ENCODE measurements at places on chromosomes 1 and 21. TPM values are rescaled to one million over a fixed set of nuclear protein-coding genes. Genes with fewer than 3 reads are reported as not detected.
A peak's percentile ranks its signal among the peaks of the same experiment; 100 is the strongest.

- DNase-seq: no peak
Observed at GRCh38 chr1:108953452-108953851, 9.8 kb downstream of the CLCC1 start.

The OR2L3 gene
- polyA plus RNA-seq: not detected

The SLC16A4 gene
- 8.7 TPM for polyA plus RNA-seq

The PROX1 gene
- polyA plus RNA-seq: 9.4 TPM

The OR2T10 gene
- polyA plus RNA-seq: not detected

- DNase-seq: no peak
Observed at GRCh38 chr1:162192306-162192678, 122.8 kb downstream of the NOS1AP start.

The NR0B2 gene
- 0.11 TPM for polyA plus RNA-seq

The GPX7 gene
- polyA plus RNA-seq: 132 TPM

DNA sequence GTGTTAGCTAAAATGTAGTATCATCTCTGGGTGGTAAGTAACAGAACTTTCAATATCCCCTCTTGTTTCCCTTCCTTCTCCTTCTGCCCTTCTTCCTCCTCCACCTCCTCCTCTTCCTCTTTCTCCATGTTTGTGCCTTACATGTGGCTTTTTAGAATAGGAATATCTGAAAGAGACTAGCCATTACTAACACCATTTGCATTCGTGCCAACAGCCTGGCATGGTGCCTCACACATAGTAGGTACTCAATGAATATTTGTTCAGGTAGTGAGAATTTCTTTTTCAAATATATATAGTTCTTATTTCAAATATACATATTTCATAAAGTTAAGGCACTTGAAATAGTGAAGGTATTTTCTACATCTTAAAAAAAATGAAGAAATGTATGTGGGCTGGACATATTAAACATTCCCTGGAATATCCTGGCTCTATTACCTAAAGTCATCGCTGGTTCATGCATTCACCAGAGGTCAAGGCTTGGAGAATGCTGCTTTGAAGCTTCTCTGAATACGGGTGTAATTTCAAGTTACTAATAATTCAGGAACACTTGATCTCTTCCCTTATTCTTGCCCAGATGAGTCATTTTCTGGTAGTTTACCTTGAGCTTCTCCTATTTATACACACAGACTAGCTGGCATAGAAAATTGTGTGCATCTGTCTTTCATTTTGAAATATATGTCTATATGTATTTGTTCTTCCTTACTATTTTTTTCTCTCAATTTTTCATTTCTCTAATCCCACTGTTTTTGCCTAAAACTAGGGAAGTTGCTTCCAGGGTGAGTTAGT, 319.4 kb downstream of the TGFB2 start:
- DNase-seq: peak; percentile 62

The SELENBP1 gene
- polyA plus RNA-seq: 34.9 TPM

DNA sequence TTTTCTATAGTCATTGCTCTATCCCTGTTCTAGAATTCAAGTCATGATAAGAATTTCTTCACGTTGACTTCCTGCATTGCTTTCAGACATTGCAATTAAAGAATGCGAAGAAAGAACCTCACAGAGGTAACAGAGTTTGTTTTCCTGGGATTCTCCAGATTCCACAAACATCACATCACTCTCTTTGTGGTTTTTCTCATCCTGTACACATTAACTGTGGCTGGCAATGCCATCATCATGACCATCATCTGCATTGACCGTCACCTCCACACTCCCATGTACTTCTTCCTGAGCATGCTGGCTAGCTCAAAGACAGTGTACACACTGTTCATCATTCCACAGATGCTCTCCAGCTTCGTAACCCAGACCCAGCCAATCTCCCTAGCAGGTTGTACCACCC, 10.6 kb downstream of the APCS start:
- peak; percentile 74 for DNase-seq

DNA sequence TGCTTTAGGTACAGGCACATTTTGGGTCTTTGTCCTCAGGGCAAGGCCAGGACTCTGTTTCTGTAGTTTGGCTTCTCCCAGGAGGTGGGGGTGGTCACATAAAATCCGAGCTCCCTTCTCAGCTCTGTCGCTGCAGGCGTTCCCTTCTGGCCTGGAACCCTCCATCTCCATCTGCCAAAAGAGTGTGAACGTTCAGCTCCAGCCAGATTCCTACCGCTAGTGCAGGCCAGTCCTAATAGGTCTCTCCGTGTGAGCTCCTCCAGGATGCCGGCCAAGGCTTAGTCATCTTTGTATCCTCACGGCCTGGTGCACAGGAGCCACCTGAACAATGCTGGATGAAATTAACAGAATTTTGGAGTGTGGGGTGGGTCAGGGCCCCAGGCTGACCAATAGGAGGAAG, 19.9 kb upstream of the KCNA10 start:
- DNase-seq: no peak

DNA sequence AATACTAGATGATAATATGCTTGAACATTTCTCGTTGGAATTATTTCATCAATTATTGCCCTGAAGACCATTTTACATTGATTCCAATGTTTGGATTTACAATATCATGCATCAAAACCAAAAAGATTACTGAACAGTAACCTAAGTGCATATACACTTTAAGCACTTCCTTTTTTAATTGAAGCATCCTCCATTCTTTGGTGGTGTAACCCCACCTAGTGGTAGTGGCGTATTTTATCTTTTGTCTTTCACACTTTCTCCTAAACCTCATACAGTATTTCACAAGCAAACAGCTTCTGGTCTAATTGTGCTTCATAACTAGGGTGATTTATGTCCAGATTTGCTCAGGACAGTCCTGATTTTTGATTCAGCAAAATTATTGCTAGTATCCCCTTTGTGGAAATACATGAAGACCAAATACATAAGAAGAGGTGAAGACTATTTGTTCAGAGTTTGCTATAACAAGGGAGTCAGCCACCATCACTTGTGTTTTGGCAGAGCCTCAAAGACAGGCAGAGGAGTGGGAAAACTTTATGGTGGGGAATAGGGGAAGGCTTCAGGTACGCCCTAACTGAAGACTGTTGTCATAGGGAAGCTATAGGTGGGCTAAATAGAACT, 3.4 kb upstream of the NVL start:
- peak; percentile 50 for DNase-seq

The SLAMF9 gene
- not detected for polyA plus RNA-seq

DNA sequence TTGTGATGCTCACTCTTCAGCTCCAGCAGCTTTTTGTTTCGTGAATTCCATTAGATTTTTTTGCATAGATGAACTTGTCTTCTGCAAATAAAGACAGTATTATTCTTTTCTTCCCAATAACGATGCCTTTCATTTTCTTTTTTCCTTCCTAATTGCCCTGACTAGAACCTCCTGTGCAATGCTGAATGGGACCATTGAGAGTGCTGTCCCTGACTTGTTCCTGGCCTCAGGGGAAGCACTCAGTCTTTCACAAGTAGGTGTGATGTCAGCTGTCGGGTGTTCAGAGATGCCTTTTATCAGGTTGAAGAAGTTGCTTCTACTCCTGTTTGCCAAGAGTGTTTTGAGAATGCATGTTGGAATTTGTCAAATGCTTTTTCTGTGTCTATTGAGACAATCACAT, 64.3 kb upstream of the ADARB1 start:
- no peak for DNase-seq

- peak; percentile 92 for DNase-seq
Observed at GRCh38 chr1:234608025-234608910, 1.7 kb downstream of the IRF2BP2 start.

GRCh38 chr1:228669242-228669585, 66.1 kb upstream of the RHOU start:
- no peak for DNase-seq

GRCh38 chr1:221793439-221794078, 51.7 kb upstream of the DUSP10 start:
- no peak for DNase-seq

The FAM167B gene
- 3.6 TPM for polyA plus RNA-seq

DNA sequence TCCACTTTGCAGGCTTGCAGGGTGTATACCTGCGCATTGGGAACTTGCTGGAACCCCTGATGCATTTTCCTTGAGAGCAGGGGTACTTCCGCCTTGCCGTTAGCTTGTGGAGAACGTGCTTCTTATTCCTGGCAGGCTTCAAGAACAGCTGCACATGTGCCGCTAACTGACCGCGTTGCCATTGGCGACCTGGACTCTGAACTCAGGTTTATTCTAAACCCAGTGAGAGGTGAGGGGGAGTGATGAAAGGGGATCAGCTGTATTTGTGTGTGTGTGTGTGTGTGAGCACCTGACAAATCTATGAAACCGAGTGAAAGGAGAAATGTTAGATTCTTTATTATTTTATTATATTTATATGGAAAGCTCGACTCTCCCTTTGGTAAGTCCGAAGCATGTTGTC, 128.6 kb downstream of the HUNK start:
- DNase-seq: peak; percentile 82

- no peak for DNase-seq
Observed at GRCh38 chr21:14979264-14979663, 85.5 kb downstream of the NRIP1 start.

GRCh38 chr1:66331658-66332547, 202.1 kb upstream of the SGIP1 start:
- DNase-seq: peak; percentile 92

The LRRIQ3 gene
- 0.84 TPM for polyA plus RNA-seq

- no peak for DNase-seq
Observed at GRCh38 chr1:21289700-21290545, at the start of gene ECE1. Gene ECE1, minus strand, starts transcription at chr1:21290463. Its CDS starts 49 bp downstream, at chr1:21290414.

DNA sequence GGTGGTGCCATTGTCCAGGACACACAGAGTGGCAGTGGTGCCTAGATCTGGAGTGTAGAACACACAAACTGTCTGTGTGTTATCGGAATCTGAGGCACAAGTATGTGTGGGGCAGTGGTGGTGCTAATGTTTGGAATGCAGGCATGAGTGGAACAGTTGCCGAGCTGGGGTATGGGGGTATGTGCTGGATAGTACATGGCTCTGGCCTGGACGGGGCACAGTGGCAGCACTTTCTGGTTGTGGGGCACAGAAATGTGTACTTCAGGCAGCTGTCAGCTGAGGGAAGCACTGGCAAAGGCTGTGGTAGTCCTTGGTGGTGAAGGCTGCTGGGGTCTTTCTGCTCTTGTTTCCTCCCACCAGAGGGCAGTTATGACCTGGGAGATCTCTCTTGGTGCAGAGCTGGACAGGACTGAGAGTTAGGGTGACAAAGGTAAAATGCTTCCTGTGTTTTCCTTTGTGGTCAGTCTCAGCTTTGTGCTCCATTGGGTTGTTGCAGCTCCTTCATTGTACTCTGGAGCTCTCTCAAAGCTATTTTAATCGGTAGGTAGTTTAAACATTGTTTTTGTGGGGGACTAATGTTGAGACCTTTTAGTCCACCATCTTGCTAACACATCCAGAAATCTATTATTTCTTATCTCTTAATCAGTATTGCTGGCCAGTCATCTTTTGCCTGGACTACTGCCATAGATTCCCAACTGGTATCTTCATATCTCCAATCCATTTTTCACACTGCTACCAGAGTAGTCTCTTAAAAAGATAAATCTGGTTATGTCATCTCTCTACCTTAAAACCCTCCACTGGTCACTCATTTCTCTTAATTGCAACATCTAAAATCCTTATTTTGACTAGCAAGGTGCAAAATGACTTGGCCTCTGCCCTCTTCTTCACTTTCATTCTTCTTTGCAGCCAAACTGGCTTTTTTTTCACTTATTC, 83.9 kb upstream of the NBPF4 start:
- no peak for DNase-seq

DNA sequence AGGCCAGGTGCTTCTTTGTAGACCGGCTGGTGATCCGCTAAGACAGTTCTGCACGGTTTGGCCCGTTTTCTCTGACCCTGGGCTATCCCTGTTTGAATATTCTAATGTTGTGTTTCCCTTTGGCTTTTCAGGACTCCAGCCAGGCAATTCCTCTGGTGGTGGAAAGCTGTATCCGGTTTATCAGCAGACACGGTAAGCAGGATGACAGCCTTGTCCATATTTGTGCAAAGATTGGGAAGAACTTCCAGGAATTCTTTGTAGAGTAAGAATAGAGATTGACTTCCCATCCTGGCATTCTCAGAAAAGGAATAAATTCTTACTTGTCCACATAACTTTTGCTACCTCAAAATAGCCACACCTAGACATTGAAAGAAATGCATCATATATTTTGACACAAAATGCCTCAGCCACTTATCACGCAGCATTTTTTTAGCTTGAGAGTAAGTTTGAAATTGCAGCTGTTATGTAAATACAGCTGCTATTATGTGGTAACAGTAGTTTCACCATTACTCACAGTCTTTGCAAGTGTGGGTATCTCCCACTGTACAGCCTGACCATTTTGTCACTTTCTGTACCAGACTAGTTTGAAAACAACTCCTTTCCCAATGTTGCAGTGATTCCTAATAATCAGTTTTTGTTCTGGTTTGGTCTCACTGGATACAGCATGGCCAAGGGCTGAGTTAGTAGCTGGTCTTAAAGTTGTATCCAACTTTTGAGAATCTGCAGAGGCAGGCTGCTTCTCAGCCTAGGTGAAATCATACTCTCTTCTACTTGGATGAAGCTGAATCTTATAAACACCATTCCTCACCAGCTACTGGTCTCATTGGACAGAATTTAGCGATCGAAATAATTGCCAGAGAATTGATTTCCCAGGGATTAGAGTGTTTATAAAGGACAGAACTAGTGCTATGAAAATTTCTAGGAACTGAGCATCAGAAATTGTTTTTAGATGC, 40.0 kb upstream of the IKBKE start:
- DNase-seq: peak; percentile 43

DNA sequence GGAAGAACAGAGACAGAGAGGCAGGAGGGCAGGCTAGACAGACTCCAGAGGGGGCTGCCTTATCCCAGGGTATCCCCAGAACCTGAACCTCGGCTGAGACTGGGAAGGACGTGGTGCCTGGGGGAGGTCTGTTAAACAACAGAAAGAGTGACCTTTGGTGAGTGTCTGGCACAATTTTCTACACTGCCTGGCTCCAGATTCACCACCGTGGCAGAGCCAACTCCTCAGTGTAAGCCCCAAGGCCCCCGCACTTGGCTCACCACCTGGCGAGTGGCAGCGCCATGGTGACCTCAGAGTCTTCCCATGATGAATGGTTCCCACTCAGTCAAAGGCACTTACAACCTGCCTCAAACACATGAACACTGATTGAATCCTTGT, 6.5 kb downstream of the RD3 start:
- no peak for DNase-seq

DNA sequence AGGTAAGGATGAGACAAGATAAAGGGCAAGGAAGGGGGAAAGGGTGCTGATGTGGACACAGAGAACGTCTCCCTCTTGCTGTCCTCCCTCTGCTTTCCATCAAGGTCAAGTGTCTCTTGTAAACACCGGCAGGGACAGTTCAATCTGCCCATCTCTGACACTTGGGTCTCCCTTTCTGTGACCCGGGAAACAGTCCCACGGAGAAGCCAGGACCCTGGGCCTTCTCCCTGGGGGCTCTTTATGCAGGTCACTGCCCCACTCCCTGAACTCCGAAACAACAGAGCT, 254.3 kb downstream of the LTN1 start:
- no peak for DNase-seq

Measured in muscle of back (tissue), 13 donors.